ENCODE measurements at places on chromosomes 2 and 18.
A peak's percentile ranks its signal among the peaks of the same experiment; 100 is the strongest.

- DNase-seq = no peak
Observed at GRCh38 chr2:192195548-192196418, 1.1 kb upstream of the TMEFF2 start.

DNA sequence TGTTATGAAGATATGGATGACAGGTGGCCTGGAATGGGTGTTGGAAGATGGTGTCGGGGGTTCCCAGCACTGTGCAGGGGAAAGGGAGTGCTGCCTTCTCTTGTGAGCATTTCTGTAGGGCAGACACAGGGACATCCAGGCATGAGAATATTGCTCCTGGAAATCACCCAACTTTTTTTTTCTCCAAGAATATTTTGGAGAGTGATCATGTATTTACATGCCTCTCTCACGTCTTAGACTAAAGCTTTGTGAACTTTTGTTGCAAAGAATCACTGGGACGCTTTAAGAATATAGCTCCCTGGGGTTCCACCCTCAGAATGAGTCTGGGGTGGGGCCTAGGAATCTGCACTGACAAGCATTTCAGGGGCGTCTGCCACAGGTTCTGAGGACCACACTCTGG lies 68.7 kb downstream of the VWA3B start:
- no peak for DNase-seq

GRCh38 chr18:60038731-60039130 lies 138.9 kb downstream of the PMAIP1 start:
- DNase-seq = no peak

GRCh38 chr2:16277117-16277516 lies 336.8 kb downstream of the MYCN start:
- no peak for DNase-seq

- no peak for DNase-seq
Observed at GRCh38 chr2:24739354-24740025, 53.7 kb downstream of the PTRHD1 start.

GRCh38 chr18:32373995-32374394 lies 96.7 kb downstream of the GAREM1 start:
- DNase-seq = peak; percentile 86

- no peak for DNase-seq
Observed at GRCh38 chr2:210389856-210390255, 74.9 kb upstream of the MYL1 start.

DNA sequence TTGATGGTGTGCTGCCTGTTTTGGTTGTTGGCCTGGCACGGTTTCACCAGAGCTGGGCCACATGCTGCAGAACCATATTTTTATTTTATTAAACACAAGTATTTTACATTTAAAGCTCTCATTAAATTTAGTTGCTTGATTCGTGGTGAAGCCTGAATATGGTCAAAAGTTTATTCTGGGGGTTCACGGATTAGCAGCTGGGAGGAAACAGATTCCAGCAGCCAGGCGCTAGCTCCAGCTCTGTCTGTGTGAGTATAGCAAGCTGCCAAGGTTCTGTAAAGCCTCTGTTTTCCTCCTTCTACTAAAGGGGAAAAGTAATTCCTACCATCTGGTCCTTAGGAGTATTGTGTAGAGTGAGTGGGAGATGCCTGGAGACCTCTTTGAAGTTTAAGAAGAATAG lies 22.5 kb downstream of the GATA6 start:
- DNase-seq = no peak

GRCh38 chr18:36899289-36899688 lies 70.4 kb downstream of the KIAA1328 start:
- DNase-seq = no peak

DNA sequence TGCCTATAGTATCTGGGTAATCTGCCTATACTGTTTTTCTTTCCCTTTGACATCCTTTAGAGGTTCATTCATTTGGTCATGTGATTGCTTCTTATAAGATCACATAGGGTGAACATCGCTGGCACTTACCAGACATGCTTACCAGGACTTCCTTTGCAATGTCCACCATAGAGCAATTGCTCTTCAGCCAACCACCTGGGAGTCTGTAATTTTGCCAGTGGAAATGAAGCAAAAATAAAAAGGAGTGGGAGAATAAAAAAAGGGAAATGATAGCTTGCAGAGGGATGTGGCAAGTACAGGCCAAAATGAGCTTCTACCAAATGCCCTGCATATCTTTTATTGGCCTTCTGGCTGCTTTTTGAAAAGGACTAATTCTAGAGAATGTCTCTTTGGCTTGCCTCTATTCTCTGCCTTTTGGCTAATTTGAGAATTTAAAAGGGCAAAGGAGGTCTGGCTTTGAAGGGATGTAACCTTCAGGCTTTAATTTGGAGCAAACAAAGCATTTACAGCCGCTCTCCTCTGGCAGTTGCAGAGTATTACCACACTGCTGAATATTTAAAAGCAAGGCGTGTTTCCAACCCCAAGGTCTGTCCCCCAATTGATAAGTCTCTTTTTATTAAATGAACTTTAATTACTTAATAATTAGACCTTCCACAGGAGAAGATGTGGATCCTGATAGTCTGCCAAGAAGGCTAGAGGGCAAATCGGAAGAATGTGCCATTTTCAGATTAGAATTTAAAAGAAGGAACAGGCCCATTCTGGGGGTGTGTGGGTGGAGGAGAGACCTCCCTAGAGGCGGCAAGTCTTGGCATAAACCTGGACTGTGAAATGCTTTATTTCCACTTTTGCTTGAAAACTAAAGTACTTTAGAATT lies 557.9 kb downstream of the DCC start:
- no peak for DNase-seq

DNA sequence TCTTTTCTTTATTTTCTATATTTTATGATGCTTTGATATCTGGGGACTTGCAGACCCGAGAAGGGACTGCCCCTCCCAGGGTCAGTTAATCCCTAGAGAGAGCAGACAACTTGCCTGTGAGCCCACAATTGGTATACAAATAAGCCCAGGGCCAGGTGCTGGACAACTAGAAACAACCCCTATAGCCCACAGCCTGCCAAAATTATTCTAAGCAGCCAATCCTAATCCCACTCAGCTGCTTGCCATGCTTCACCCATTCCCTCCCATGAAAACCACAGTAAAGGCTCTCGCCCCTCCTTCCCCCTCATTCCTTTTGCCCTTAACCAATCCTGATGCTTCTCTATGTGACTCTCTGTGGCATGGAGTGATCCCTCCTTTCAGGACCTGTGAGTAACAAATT lies 380.7 kb downstream of the RBM43 start:
- DNase-seq = no peak

DNA sequence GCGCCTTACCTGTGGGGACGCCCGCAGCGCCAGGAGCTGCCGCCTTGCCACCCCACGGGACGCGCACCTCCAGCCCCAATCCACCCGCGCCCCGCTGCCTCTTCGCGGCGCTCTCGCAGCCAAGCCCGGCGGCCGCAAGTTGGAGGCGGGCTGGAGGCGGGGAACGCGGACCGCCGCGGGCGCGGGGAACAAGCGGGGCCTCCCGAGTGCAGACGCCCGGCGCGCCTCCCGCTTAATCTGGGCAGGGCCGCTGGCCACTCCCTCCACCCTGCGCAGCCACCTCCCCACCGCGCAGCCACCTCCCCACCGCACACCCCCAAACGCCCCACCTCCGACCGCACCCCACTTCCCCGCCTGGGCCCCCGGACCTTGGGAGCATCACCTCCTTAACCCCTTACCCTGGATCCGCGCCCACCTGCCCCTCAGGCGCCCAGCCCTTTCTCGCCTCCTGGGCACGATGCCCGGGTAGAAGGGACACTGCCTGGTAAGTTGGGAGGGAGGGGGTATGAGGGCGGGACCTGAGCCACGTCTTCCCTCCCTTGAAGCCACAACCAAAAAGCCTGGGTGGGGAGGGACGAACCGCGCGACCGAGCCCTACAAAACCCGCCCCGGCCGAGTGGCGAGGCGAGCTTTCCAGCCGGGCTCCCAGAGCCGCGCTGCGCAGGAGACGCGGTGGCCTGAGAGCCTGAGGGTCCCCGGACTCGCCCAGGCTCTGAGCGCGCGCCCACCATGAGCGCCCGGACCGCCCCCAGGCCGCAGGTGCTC lies at the start of the genes COL4A3 and COL4A4:
Gene COL4A3, plus strand, starts transcription at position 627 of the 765 bp plus-strand sequence. Its CDS starts 103 bp downstream, at position 730.
Gene COL4A4, minus strand, starts transcription at position 208 of the 765 bp plus-strand sequence. CDS start 16,722 bp downstream, outside the sequence.
- peak; percentile 4 for DNase-seq

DNA sequence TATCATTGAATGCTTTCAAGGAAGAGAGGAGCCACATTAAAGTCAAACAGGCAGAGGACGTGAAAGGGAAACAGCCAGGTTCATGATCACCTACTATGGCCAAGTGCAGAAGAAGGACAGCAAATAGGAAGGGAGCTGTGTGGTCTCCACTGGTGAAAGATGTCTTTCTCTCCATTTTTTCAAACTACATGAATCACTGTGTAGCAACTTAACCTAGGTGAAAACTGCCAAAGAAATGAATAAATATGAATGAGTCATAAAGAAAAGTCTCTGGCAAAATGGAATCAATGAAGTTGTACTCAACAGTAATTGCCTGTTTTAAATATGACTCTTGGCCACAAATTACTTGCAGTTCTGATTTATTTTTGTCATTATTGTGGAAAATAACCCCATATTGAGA lies 452.6 kb upstream of the PKDCC start:
- DNase-seq = no peak

GRCh38 chr2:151350579-151351195 lies 6.7 kb upstream of the TNFAIP6 start:
- no peak for DNase-seq

GRCh38 chr2:46813020-46813415 lies 102.6 kb downstream of the MCFD2 start:
- no peak for DNase-seq

DNA sequence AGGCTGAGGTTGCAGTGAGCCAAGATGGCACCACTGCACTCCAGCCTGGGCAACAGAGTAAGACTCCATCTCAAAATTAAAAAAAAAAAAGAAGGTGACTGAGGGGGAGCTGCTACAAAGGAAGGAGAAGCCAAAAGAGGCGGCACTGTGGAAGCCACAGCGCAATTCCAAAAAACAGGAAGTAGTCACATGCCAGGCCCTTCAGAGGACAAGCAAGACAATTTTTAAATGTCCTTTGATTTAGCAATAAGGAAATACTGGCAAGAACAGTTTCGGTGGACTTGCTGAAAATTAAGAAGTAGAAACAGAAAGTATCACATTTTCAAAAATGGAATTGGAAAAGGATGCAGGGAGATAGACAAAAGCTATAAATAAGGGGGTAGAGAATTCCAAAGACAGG lies 122.8 kb downstream of the OSBPL1A start:
- DNase-seq = no peak

All from NCI-H1092 treated with DMSO at 0.1 percent for 48 hours (cell line).